ENCODE measurements at places on chromosomes 2 and 18.

DNA sequence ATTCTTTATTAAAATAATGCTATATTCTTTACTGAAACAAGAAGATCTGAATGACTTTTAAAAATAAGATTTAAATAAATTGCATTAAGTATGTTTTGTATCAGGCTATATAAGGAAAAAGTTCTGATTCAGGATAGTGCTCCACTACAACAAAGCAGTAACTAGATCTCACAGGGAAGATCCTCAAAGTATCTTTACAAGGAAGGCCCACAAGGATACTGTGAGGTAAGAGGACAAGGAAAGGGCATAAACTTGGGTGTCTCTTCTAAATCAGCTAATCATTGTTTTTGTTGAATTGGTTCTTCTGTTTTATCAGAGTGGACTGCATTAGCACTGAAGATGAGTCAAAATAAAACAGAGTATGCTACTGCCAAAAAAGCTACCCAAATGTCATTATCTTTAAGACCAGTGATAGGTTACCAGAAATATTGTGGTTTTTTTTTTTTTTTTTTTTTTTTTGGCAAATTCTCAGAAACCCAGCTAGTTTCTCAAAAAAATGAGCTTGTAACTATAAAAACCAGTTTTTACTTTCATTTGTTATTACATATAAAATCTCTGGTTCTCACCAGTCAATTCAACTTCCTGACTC is 160.9 kb downstream of the BAZ2B start:
- no peak for ATAC-seq

DNA sequence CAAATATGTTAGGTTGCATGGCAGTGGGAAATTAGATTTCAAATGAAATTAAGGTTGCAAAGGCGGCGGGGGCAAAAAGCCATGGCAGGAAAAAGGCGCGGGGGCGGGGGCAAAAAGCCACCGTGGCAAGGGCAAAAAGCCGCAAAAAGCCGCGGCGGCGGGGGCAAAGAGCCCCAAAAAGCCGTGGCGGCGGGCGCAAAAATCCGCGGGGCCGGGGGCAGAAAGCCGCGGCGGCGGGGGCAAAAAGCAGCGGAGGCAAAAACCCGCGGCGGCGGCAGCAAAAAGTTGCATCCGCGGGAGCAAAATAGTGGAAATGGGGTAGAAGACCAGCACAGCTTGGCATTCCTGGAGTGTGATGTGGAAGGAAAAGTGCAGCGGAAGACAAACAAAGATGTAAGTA is 417.1 kb downstream of the ANKRD30B start:
- no peak for ATAC-seq

GRCh38 chr18:12689256-12689850 is 13.2 kb downstream of the CEP76 start:
- no peak for ATAC-seq

DNA sequence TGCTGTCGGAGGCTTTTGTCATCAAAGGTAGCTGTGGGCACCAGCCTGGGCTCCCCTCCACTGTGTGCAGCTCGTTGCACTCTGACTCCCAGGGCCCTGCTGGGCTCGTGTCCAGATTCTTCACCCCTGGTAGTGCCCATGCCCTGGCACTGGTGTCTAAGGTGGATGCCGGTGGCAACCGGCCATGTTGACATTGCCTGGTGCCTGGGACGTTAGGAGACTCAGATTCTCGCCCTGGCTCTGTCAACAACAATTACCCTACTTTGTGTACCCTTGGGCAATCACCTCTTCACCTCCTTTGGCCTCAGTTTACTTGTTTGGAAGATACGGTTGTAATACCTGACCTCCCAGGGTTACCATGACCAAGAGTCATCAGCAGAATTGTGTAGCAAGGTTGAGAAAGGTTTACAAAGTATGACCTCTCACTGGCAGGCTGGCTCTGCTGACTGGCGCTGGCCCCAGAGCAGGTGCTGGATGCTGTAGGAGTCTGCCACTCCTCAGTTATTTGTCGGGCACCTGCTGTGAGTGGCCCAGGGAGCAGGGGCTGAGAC is 41.5 kb upstream of the MCFD2 start:
- no peak for ATAC-seq

DNA sequence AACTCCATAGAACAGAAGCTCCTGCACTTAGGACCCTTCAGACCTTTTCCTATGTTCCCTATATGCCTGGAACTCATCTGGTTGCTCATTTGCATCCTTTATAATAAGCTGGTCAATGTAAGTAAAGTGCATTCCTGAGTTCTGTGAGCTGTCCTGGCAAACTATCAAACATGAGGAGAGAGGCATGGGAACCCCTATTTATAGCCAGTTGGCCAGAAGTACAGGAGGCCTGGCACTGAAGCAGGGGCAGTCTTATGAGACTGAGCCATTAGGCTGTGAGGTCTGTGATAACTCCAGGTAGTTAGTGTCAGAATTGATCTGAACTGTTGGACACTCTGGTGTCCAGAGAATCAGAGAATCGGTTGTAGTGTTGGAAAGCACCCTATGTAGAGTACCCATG is 88.4 kb downstream of the EHD3 start:
- ATAC-seq = no peak

GRCh38 chr2:43004879-43005244 is 212.5 kb upstream of the HAAO start:
- ATAC-seq = no peak

DNA sequence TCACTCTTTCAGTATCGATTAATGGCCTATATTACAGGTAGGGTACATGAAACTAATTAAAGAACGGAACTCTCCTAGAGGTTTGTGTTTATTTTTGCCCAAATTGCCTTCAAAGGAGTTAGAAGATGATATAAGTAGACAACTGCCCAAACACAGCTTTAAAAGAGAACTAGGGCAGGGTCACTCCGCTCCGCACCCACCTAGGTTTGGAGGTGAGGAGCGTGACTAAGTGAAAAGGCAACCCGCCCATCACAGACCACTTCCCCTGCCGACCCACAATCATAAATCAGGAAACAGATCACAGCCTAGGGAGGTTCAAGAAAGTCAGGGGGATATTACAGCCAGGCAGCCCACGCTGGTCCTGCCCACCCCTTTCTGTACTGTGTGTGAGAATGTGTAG is 166.7 kb downstream of the C1D start:
- ATAC-seq = no peak

DNA sequence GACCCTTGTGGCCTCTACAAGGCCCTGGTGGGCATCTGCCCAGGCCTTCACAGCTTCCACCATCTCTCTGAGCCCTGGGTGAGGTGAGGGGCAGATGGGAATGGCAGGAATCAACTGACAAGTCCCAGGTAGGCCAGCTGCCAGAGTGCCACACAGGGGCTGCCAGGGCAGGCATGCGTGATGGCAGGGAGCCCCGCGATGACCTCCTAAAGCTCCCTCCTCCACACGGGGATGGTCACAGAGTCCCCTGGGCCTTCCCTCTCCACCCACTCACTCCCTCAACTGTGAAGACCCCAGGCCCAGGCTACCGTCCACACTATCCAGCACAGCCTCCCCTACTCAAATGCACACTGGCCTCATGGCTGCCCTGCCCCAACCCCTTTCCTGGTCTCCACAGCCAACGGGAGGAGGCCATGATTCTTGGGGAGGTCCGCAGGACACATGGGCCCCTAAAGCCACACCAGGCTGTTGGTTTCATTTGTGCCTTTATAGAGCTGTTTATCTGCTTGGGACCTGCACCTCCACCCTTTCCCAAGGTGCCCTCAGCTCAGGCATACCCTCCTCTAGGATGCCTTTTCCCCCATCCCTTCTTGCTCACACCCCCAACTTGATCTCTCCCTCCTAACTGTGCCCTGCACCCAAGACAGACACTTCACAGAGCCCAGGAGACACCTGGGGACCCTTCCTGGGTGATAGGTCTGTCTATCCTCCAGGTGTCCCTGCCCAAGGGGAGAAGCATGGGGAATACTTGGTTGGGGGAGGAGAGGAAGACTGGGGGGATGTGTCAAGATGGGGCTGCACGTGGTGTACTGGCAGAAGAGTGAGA is 2.0 kb downstream of the PROC start:
- no peak for ATAC-seq

DNA sequence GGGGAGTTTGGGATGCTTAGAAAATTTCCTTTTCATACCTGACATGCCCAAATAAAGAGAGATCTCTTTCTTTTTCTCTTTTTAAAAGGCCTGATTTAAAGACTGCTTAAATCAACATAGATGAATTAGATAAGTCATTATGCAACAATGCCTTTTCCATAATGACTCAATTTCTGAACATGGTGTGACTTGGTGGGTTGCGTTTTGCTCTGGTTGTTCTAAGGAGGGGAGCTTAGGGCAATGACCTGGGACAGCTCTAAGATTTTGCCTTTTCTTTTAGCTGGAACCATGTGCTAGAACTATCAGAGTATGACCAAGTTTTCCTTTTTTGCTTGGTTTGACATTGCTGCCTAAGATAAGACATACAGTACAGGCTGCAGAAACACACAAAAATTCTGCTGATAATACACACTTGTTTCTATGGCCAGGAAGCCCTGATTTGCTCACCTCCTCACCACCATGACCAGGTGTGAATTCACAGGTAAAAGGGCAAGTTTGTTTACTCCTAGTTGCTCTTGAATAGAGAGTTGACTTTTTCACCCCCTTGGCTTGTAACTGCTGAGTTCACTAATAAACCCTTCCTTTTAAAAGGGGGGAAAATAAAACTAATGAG is 58.1 kb upstream of the IL1RL1 start:
- ATAC-seq = no peak

Data from gastroesophageal sphincter (tissue), 4 donors.